Left ventricle myocardium inferior (tissue), 1 donor: ENCODE measurements at places on chromosomes 7 and 10. TPM values are rescaled to one million over a fixed set of nuclear protein-coding genes. Genes with fewer than 3 reads are reported as not detected.

GLI3 gene
- total RNA-seq, result 5.5 TPM

CNNM1 gene
- 0.19 TPM for total RNA-seq

HMX2 gene
- total RNA-seq, result not detected

C1QL3 gene
- not detected for total RNA-seq

AGFG2 gene
- 26.6 TPM for total RNA-seq

PAX4 gene
- not detected for total RNA-seq

PLEKHS1 gene
- not detected for total RNA-seq

EGR2 gene
- 0.52 TPM for total RNA-seq

GSDME gene
- total RNA-seq, result 5.6 TPM

PLXDC2 gene
- 16.6 TPM for total RNA-seq

CDC14C gene
- not detected for total RNA-seq

CH25H gene
- 0.30 TPM for total RNA-seq
